ENCODE measurements at places on chromosomes 2 and 18. TPM values are rescaled to one million over a fixed set of nuclear protein-coding genes. Genes with fewer than 3 reads are reported as not detected.

DNA sequence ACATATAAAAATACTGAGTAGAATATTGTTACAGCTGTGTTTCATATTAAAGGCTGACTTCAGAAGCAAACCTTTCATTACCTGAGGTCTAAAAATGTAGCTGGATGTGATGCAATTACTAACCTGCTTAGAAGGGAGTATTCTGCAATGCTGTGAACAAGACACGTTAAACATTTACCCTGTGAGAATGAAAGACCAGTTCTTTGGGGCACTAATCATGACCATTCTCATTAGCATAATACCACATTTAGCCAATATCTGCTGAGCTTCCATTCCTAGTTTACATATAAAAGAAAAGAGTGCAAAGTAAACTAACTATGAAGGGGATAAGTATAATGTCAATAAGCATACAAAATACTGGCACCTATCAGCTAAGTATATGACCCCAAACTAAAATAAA is 784.0 kb upstream of the KLHL29 start:
- no peaks in the 10 kb centered on the region for H3K27me3 ChIP-seq
- no peaks in the 10 kb centered on the region for H3K36me3 ChIP-seq
- no peaks in the 10 kb centered on the region for H3K4me1 ChIP-seq
- no peak for DNase-seq
- no peak overlapping the region for H3K4me3 ChIP-seq

DNA sequence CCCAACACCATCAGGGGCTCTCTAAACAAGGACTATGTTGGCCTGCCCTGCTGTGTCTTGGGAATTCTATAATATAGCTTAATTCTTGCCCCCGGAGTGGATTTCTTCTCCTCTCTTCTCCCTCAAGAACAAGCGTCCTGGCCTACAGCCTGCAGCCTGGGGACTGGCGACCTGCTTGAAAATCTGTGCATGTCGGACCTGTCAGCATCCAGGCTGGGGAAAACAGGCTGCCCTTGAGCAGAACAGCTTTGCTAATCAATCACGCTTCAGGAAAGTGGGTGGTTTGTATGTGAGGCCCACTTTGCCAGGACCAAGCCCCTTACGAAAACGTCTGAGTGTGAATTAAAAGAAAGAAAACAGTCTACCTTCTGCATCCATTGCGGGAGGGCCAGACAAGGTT is 116.7 kb downstream of the BCL2 start:
- H3K36me3 ChIP-seq = no peaks in the 10 kb centered on the region
- no peak for DNase-seq
- H3K4me3 ChIP-seq = no peak overlapping the region

GRCh38 chr2:173027181-173028128 is 48.2 kb upstream of the MAP3K20 start:
- peak; percentile 80 for DNase-seq
- no peaks in the 10 kb centered on the region for H3K36me3 ChIP-seq
- no peak overlapping the region for H3K27ac ChIP-seq
- H3K27me3 ChIP-seq = no peaks in the 10 kb centered on the region

Gene SGPP2
- not detected for total RNA-seq

- H3K27me3 ChIP-seq = no peaks in the 10 kb centered on the region
- 0 out of 2 replicates have a peak, but pooled peaks cover 3% of the 10 kb centered on the region for H3K36me3 ChIP-seq
- no peak overlapping the region for H3K4me3 ChIP-seq
- no peaks in the 10 kb centered on the region for H3K4me1 ChIP-seq
- no peak for DNase-seq
Observed at GRCh38 chr2:10973766-10974165, 62.0 kb downstream of the KCNF1 start.

Gene MYOM1
- total RNA-seq = 0.17 TPM

DNA sequence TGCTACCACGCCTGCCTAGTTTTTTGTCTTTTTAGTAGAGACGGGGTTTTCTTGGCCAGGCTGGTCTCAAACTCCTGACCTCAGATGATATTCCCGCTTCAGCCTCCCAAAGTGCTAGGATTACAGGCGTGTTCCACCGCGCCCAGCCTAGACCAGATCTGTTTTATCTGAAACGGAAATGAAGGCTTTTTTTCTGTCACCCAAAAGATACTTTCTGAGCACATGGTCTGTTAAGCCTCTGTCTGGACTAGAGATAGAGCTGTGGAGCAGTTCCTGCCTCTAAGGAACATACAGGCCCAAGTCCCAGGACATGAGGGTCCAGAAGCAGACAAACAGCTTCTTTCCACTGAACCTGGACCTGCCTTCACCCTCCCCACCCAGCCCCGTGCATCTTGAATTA is 43.6 kb upstream of the PTMA start:
- DNase-seq = no peak
- no peak overlapping the region for H3K27ac ChIP-seq

Gene RNF125
- total RNA-seq = 9.4 TPM

Gene GPR45
- total RNA-seq = not detected

Gene ERICH2
- total RNA-seq = 0.66 TPM

All from H9 (cell line).